ENCODE measurements at places on chromosomes 13 and 19.

GRCh38 chr19:34969721-34970120, 5.7 kb upstream of the ZNF792 start:
- no peak for DNase-seq

- DNase-seq = no peak
Measured at GRCh38 chr19:4217429-4218264, 11.7 kb upstream of the EBI3 start.

- no peak for DNase-seq
Measured at GRCh38 chr13:103284466-103284865, 218.2 kb upstream of the SLC10A2 start.

DNA sequence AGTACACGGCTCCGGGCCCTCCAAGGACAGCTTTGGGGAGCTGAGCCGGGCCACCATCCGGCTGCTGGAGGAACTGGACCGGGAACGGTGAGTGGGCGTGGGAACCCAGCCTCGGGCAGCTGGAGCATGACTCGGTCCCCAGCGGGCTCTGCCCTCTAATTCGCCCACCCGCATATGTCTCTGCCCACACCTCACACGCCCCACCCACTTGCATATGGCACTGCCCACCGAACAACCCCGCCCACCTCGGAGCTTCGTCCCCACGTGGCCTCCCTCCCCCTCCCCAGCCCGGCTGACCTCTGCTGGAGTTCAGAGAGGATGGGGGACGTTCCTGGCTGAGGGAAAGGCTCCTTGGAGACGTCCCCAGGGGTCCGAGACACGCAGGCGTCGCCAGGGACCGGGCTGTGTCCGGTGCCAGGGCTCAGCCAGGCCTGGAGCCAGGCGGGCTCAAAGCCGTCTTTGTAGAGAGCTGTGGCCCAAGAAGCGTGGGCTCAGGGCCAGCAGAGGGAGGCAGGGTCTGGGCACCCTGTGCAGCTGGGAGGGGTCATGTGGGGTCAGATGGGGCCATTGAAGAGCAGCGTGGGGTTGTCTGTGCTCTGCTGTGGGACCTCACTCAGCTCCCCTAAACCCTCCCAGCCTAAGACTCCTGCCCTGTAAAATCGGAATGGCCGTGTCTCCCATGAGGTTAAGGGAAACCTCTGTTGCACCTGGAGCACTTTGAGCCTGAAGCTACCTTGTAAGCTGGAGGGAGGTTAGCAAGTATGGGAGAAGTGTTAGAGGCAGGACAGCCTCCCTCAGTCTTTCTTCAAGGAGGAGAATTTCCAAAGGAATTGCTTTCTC, 3.8 kb downstream of the APC2 start:
- DNase-seq = no peak

DNA sequence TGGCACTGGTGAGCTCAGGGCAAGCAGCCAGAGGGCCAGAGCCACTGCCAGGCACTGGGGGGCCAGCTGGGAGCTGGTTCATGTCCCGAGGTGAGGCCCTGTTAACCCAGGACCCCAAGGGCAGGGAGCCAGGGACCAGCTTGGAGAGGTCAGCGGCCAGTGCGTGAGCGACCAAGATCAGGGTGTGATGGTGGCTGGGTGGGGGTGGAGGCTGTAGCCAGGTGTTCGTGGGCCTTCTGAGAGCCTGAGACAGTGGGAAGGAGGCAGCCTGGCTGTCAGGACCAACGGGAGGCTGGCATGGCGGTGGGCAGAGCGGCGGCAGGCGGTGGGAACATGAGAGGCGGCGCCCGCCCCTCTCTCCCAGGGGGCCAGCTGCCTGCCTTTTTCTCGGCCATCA, 8.1 kb upstream of the KPTN start:
- no peak for DNase-seq

- no peak for DNase-seq
Measured at GRCh38 chr13:98941126-98941525, 36.7 kb downstream of the DOCK9 start.

- DNase-seq = peak; percentile 26
Measured at GRCh38 chr13:21218351-21219035, 42.0 kb downstream of the MRPL57 start.

DNA sequence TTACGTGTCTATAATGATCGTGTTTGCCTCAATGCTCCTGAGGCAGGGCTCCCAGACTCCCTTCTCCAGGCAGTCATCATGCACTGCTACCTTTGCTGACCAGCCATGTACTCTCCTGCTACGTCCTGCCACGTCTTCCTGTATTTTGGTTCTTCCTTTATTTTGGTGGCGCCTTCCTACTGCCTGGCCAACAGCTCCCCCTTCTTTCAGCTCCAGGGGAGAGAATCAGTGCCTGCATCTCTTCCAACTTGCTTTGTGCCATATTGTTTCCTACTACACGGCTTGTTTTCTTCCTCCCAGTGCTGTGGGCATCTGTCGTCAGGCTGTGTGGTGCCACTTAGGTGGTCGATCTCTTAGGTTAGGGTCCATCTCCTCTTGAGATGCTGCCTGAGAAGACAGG, 96.2 kb downstream of the FGF9 start:
- DNase-seq = no peak

GRCh38 chr13:74036373-74036772, 97.8 kb downstream of the KLF12 start:
- DNase-seq = no peak

- no peak for DNase-seq
Measured at GRCh38 chr19:13839130-13839937, 37.6 kb upstream of the NANOS3 start.

- no peak for DNase-seq
Measured at GRCh38 chr19:50569938-50570540, 1.8 kb upstream of the LRRC4B start.

DNA sequence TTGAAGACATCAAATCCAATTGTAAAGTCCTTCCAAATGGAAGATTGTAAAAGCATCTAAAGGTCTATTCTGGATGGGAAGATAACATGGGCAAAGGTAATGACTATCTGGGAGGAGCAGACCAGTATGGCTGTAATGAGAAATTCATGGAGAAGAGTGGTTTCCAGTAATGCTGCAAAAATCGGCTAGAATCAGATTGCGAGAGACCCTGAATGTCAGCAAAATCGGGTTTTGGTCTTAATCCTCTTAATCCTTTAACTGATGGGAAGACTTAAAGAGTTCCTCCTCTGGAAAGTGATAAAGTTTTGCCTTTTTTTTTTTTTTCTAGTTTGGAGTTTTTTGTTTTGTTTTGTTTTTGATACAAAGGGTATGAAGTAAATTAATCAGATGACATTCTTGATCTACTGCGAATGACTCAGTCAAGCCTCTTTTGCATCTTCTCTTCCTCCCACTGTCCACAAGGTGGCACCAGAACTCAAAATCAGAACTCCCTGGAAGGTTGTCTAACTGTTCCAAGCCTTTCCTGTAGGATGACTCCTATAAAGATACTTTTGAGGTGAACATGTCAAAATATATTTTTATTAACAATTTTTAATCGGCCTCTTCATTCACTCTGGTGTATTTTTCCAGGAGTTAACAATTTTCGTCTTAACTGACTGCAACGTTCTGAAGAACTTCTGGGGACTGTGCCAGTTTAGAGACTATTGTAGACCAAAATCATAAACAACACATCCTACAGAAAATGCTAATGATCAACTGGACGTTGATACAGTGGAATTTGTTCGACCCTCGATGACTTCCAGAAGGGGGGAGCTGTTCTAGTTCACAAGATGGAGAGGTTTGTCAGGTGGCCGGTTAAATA, 213.3 kb upstream of the MIR17HG start:
- peak; percentile 24 for DNase-seq

- DNase-seq = no peak
Measured at GRCh38 chr13:85520445-85520844, 278.8 kb downstream of the SLITRK6 start.

- no peak for DNase-seq
Measured at GRCh38 chr13:96678801-96679200, 315.5 kb downstream of the OXGR1 start.

Measured in HFF-Myc (cell line).